ENCODE measurements at places on chromosomes 2 and 18.

- peak; percentile 29 for DNase-seq
These were observed 785.0 kb downstream of the CNTNAP5 start for GRCh38 chr2:124810132-124810531.

- DNase-seq, result no peak
These were observed 74.9 kb upstream of the DLX2 start for GRCh38 chr2:172177581-172177980.

DNA sequence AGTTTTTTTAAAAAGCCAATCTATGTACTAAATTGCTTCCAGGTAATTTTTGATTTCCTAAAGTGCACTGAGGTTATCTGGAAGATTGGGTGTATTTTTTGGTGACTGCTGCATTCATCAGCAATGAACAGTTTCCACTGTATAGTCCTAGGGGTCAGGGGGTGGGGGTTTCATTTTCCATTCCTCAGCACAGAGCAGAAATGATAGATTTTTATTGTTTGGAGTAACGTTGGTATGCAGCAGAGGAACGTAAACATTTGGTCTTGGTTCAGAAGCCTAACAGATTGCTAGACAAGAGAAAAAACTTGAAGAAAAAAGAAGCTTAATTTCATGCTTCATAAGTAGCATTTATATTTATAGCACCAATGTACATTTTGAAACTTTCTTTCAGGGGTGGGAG, 54.9 kb downstream of the ZCCHC2 start:
- no peak for DNase-seq

GRCh38 chr2:233247116-233247515, 4.4 kb upstream of the ATG16L1 start:
- no peak for DNase-seq

- DNase-seq, result no peak
These were observed 239.1 kb downstream of the CPS1 start for GRCh38 chr2:210795506-210795905.

DNA sequence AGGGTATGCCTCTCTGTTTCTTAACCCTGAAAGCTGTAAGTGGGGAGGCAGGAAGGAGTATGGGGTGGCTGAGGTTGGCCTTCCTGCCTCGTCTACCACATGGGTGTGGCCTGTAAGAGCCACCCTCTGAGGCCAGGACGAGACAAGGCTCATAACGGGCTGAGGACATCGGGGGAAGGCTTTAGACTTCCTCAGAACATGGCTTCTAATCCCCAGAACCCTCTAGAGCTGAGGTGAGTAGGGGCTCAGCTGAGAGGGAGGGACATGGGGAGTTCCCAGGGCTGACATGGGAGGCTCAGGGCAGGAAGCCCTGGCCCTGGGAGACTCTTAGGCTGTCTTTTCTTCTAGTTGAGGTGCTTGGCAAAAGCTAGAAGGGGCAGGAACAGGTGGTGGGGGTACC, 36.7 kb downstream of the EMX1 start:
- DNase-seq, result no peak

GRCh38 chr18:48819781-48820482, 130.8 kb downstream of the SMAD7 start:
- no peak for DNase-seq

DNA sequence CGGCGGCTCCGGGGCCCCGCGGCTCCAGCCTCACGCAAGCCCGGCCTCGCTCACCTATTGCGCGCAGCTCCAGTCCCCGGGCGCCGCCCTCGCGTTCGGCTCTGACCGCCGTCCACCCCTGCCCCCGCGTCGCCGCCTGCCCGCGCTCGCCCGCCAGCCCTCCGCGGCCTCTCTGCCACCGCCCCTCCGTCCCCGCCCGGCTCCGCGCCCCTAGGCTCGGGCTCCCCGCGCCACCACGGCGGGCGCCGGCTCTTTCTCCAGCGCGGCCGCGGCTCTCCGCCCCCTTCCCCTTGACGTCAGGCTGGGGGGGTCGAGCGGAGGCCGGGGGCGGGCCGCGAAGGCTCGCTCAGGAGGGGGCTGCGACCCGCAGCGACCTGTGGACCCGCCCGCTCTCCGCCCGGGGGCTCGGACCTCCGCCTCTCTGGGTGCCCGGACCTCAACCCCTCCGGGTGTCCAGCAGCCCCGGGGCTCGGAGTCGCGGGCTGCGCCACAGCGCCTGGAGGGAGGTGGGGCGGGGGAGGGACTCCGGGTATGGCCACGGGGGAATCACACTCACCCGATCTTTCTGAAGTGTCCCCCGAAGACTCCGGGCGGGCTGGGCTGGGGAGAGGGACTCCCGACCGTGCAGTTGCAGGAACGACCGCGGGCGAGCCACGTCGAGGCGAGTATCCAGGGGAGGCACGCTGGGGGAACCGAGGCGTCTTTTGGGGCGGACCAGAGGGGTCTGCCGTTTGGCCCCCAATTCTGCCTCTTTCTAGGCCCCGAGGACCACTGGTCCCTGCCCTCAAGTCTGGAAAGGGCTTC, at the start of gene SEMA4C:
TSS of gene SEMA4C (minus strand) at position 259 of the 804 bp plus-strand sequence. CDS start 2,194 bp downstream, outside the sequence.
- peak; percentile 45 for DNase-seq

DNA sequence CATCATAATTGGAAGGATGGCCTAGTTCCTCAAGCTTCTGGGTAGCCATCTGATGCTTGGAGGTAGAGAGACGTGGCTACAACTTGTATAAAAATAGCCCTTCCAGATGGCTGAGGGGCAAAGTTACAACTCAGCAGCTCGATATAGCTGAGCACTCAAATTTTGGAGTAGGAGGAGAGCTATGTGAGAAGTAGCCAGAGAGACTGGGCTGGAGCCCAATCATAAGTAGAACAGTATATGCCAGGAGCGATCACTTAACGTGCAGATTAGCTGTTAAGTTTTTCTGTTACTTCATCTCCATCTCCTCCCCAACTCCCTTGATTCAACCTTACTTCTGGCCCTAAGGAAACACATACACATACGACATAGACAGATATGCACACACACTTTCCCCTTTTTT, 28.8 kb downstream of the CNRIP1 start:
- DNase-seq, result no peak

DNA sequence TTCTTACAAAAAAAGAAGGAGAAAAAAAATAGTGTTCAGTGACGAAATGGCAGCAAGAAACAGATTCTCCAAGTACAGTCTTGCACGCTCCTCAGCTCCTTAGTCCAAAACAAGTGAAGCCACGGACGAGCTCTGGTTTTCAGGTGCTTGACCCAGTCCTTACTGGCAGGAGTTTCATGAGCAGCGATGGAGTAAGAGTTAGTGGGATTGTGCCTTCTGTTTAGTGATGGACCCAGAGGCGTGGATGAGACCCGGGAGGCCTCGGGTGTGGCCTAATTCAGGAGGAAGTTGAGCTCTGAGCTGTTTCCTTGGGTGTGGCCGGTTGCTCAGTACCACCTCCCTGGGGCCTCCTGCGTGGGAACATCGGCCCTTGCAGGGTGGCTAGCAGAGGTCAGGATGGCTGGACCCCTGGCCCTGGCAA, 52.0 kb downstream of the KIF5C start:
- DNase-seq, result no peak

- DNase-seq, result no peak
These were observed 100.9 kb downstream of the ARL4C start for GRCh38 chr2:234395891-234396420.

- no peak for DNase-seq
These were observed 8.5 kb upstream of the CXCR4 start for GRCh38 chr2:136126421-136126926.

DNA sequence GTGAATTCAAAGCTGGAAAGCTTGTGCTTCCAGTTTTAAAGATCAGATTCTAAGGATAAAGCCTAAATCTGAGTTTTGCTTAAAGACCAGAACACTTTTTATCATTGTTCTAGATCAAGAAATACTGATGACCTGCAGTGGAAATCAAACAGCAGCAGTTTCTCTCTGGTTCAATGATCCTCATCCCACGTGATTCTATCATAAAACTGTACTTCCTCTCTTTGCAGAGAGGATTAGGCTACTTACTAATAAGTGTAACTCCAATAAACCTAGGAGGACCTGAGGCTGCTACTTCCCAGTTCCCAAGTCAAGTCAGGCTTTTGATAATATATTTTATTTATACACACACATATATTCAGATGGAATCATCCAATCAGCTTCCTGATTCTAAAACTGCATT, 81.9 kb downstream of the TCF4 start:
- no peak for DNase-seq

- no peak for DNase-seq
These were observed 4.7 kb downstream of the EFEMP1 start for GRCh38 chr2:55918856-55919255.

- no peak for DNase-seq
These were observed 12.0 kb downstream of the EXOC6B start for GRCh38 chr2:72813841-72814240.

DNA sequence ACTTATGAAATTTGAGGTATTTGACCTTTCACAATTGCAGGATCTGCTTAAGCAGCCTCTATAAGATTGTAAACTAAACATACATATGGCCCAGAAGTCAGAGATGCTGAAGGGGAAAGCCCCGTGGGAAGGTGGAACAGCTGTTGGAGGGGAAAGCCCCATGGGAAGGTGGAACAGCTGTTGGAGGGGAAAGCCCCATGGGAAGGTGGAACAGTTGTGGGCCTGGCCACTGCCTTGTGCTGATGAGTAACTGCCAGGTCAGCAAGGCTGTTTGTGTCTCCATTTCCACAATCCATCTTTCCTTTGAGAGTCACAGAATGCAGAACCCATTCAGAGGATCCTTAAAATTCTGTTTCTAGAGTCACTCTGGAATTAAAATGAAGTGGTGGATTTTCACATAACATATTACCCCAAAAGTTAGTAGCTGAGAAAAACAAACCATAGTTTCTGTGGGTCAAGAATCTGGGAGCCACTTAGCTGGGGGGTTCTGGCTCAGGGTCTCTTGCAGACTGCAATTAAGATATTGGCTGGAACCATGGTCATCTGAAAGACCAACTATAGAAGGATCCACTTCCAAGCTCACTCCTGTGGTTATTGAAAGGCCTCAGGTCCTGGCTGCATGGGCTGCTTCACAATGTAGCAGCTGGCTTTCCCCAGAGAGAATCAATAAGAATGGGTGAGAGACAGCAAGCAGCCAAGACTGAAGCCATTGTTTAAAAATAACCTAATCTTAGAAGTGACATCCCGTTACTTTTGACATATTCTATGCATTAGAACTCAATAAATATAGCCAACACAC, 86.6 kb upstream of the CAVIN2 start:
- no peak for DNase-seq

DNA sequence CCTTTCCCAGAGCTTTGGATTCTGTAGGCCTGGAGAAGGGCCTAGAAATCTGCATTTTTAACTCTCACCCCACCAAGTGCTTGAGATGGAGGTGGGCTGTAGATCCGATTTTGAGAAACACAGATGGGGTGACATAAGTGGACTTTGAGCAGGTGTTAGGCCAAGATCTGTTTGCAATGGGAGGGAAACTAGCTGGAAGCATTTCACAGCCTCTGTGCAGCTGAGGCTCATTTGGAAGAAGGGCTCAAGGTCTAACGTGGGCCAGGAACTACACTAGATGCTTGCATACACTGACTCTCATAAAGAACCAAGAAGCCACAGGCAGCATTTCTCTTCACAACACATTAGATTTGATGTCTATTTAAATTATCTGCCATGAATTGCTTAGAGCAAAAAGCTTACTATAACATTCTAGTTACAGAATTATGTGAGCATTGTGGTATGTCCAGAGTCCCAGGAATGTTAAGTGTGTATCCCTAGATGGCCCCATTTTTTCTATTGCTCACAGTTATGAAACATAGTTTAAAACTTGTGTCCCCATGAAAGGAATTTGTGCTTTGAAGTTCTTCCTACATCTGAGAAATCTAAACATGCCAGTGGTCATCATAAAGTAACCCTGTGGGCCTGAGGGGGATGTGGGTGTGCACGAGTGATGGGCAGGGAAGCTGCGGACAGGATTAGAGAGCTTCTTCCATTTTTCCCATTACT, 77.2 kb downstream of the CD28 start:
- no peak for DNase-seq

DNA sequence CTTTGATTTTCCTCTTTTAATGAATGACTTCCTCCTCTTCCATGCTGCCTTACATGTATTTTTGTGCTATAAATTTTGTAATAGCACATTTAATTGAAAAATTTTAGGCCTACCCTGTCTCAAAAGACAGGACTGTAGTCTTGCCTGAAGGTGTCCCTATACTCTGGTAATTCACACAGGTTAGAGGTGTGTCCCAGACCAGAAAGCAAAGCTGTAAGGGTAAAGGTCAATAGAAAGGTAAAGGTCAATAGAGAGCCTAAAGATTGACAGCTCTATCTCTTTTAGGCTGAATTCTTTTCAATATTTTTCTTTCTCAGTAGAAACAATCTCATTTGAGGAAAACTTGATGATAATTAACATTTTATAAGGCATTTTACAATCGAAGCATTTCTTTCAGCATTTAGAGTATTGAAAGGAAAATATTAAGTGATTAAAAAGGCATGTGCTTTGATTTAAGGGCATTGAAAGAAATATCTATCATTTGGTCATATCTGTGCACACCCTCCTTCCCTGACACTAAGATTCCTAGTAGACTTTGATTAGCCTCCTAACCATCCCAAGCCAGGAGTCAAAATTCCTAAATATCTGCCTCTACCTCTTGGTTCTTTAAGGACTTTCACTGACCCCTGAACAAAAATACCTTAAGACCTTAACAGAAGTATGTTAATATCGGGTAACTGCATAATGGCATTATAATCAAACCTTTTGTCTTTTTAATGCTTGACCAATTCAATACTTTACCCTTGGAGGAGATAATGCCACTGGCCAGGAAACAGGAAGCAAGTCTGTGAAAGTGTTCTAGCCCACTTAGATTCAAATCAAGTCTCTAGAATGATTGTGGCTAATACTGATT, 161.8 kb upstream of the DTNA start:
- DNase-seq, result no peak

- DNase-seq, result no peak
These were observed 486.1 kb upstream of the UBE2E3 start for GRCh38 chr2:180494286-180494685.

GRCh38 chr2:198890490-198890889, 567.2 kb downstream of the SATB2 start:
- no peak for DNase-seq

- DNase-seq, result no peak
These were observed 7.3 kb downstream of the SFXN5 start for GRCh38 chr2:73063909-73064875.

GRCh38 chr2:51218047-51218446, 186.1 kb upstream of the NRXN1 start:
- DNase-seq, result no peak

DNA sequence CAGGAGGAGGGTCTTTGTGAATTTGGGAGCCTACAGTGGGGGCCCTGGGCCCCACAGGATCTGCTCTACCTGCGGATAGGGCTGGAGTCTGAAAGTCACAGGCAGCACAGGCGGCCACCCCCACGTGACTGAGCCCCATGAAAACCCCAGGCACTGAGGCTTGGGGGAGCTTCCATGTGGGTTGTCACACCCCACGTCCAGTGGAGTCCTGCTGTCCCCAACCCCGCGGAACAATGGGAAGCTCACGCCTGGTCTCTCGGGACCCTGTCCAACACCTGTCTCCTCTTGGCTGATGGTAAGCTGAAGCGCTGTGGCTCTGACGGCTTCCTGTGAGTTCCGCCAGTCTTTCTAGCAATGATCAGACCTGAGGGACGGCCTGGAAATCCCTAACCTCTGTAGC, 85.8 kb downstream of the PTGR3 start:
- no peak for DNase-seq

- no peak for DNase-seq
These were observed 159.8 kb upstream of the PIEZO2 start for GRCh38 chr18:11309172-11309571.

GRCh38 chr2:111108745-111109271, 11.9 kb upstream of the BCL2L11 start:
- DNase-seq, result no peak

- DNase-seq, result no peak
These were observed 34.6 kb downstream of the SETBP1 start for GRCh38 chr18:44715245-44715644.

- no peak for DNase-seq
These were observed 292.5 kb downstream of the TNS1 start for GRCh38 chr2:217710211-217710765.
